ENCODE measurements at places on chromosomes 5 and 9. TPM values are rescaled to one million over a fixed set of nuclear protein-coding genes. Genes with fewer than 3 reads are reported as not detected.

DNA sequence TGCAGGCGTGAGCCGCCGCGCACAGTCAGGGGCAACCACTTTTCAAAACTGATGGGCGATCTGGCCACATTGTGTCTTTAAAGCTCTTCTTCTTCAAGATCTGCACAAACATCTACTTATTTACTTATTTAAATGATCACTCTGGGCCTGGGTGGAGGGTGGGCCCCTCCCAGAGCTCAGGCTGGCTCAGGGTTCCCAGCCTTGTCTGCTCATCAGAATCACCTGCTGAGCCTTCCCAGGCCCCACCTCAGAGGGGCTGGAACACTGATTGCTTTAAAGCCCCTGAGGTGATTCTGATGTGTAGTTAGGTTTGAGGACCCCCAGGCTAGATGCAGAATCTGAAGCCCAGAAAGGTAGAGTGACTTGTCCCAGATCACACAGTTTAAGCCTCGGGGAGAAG, 45.6 kb upstream of the DMRT1 start:
- DNase-seq = no peak

DNA sequence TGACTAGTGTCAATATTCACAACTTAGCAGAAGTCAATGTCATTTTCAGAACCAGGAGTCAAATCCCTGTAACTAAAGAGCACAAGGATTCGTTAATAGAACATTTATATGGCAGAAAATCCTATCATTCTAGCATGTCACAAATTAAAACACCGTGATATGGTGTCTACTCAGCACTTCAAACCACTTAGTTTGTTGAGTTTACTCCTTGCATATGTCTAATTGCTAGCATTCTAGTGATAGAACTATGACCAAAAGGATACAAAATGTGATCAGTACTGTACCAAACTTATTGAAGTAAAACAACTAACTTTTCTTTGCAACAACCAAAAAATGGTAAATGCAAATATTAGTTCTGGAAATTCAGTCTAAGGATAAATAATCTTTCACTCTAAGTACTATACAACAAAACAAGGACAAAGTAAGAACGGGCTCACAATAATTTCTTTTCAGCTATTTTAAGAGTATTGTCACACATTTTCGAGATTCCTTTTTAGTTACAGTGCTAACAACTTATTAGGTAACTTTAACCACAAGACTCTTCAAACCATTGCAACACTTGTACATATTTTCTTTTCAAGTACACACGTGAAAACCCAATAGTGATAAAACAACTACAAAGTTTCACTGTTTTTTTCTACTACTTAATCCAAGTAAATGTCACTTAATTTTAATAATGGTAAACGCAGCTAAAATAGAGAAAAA, 845.2 kb upstream of the CDH10 start:
- DNase-seq = no peak

DNA sequence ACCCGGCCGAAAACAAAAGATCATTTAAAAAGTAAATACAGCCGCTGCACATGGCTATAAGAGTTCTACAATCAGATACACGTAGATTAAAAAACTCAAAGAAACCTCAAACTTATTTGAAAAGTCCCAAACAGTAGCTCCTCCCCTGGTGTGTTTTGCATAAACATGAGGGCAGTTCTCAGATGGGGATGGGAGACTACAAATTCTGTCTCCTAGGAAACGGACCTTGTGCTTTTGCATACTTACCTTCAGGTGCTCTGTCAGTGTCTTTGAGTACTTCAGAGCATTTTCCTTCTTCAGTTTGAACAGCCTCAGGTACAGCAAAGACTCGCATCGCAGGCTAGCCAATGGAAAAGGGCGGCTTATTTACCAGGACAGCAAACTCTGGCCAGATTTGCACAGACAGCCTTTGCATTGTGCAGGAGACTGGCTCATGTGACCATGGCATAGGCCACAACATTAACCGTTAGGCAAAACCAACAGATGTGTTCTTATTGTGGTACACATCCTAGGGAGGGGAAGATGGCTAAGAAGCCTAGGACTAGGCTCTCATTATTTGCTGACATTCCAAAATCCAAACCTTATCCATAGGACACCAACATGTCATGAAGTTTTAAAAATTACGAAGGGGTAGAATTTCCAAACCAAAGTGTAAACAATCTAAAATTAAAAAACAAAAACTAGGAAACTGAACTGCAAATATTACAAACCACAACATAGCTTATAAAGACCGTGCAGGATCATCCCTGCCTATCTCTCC, 12.8 kb downstream of the LEAP2 start:
- DNase-seq = no peak

Gene ABCA1
- 162 TPM for total RNA-seq

Gene NMUR2
- total RNA-seq = not detected

DNA sequence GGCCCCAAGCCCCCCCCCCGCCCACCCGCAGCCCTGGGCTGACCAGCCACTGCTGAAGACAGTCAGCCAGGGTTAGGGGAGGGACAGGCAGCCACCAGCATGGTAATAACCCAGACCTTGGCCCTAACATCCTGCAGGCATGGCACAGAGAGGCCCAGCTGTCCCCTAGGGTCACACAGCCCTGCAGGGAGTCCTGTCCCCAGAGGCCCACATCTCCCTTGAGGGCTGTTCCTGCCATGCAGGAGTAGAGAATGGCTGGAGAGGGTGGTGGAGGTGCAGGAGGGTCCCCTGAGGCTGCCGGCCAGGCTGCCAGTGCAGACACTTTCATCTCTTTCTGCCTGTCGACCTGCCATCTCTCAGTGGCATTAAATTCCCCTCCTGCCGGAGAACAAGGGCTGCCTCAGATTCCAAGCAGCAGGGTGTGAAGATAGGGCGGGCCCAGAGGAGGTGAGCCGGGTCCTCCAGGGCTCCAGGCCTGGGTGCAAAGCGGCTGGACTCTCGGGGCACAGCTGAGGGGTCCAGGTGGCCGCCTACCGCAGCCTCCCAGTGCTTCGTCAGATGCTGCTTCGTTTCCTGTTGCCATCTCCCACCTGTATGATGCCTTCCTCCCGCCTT, 40.0 kb downstream of the CXXC5 start:
- DNase-seq = no peak
